ENCODE measurements at places on chromosomes 16 and 17. TPM values are rescaled to one million over a fixed set of nuclear protein-coding genes. Genes with fewer than 3 reads are reported as not detected.

The CCL3 gene
- 106 TPM for total RNA-seq

The PVALEF gene
- not detected for total RNA-seq

The DPEP2 gene
- 17.5 TPM for total RNA-seq

The KIF19 gene
- total RNA-seq: 3.8 TPM

The MARCHF10 gene
- total RNA-seq: not detected

The KRTAP3-2 gene
- not detected for total RNA-seq

The C16orf95 gene
- 8.6 TPM for total RNA-seq

The OTOA gene
- total RNA-seq: 0.18 TPM

The NAA60 gene
- total RNA-seq: 46.4 TPM

The WFIKKN1 gene
- total RNA-seq: 0.10 TPM

The LYRM1 gene
- 45.2 TPM for total RNA-seq

The TVP23A gene
- total RNA-seq: not detected

The KCNJ2 gene
- not detected for total RNA-seq

The MYH2 gene
- not detected for total RNA-seq

The TBC1D28 gene
- not detected for total RNA-seq

The NPIPB6 gene
- 0.60 TPM for total RNA-seq

The PSMD3 gene
- 92.2 TPM for total RNA-seq

The GAS7 gene
- total RNA-seq: 0.23 TPM

The CCL14 gene
- not detected for total RNA-seq
